ENCODE measurements at places on chromosomes 2 and 18. TPM values are rescaled to one million over a fixed set of nuclear protein-coding genes. Genes with fewer than 3 reads are reported as not detected.

CPLX4 gene
- 0.31 TPM for total RNA-seq

CD8B2 gene
- not detected for total RNA-seq

BOLL gene
- not detected for total RNA-seq

HTR2B gene
- 0.76 TPM for total RNA-seq

DNA sequence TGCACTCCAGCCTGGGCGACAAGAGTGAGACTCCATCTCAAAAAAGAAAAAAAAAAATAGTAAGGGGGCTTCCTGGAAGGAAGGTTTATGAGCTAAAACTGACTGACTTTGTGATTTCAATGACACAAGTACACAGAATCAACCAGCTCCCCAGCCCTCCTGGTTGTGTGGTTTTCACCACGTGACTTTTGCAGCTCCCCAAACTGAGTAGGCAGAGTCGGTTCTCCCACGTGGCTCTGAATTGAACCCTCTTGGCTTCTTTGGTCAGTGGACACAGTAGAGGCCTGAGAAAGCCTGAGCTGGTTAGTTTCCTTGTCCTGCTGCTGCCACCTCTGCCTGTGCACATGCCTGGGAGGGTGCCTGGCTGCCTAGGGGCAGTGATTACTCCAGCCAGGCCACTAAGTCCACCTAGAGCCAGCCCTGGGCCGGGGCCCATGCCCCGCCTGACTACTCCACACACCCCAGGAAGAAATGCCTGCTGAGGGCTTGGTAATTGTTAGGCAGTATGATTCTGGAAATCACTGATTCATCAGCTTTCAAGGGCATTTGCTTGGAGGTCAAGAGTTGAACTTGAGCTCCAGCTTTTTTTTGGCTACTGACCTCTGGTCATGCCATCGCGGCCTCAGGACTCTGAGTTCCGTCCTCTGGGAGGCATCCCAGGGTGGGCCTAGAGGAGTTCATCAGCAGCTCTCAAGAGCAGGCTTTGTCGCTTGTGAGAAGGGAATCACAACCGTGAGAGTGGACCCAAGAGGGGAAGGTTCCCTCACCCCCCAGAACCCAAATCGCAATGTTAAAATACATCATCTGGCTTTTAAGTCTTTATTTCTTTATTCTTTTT lies 431.9 kb upstream of the HS6ST1 start:
- DNase-seq, result no peak

DNA sequence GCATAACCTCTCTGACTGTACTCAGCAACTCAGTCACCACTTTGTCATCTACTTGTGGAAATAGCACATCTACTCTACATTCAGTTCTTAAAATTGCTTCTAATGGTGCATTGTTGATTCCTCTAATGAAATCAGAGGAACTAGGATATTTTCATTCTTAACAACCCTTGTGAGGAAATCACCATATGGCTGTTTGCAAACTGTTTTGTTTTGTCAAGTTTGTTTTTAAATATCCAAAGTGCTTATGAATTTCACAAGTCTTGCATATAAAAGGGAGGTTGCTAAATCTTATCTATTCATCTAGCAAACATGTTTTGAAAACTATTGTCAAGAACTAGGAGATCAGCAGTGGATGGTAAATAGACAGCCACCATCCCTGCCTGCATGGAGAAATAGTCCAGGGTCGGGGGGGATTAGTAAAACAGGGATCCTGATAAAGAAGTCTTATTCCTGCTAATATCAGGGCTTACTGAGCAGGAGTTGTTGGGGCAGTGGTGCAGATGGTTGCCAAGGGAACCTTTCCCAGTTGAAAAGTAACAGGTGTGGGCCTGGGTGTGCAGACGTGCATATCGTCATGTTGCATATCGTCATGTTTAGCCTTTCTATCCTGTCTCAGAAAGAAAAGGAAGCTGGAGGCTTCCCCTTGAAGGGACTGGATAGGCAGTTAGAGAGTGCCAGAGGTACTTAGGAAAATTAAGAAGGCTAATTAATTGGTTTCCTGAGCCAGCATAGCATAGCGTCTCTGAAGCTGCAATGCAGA lies 7.5 kb upstream of the MYO3B start:
- DNase-seq, result no peak

DNA sequence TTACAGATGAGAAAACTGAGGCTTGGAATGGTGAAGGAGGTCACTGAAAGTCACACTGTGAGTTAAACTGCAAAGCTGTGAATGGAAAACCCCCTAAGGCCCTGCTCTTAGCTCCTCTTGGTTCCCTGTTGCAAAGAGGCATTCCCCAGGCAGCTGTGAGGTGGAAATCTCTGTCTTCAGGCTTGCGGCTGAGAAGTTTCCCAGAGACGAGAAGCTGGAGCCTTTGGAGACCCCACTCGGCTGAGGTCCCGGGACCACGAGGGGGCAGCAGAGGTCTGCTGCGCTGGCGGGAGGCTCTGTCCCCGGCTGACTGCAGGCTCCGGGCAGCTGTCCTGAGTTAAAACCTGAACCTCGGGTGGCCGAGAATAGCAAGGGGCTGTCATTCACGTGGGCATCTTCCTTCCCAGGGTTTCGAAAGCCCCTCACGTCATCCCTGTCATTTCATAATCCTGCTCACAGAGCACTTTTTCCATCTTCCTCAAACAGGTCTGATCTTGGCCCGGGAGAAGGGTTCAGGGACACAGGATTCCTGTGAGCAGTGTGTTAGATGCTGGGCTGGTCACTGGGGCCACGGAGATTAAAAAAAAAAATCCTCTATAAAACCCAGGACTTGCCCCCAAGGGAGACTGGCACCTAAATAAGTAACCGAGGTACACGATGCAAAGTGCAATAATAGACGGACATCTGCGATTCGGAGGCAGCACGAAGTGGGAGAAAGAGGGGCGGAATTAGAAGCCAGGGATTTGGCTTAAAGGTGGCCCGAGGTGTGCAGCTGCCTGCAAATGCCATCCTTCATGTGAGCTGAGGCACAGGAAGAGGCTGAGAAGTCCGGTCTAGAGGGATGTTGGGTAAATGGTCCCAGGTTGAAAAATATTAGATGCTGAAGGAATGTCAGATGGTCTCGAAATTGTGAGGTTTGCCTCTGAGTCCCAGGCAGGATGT lies 24.6 kb upstream of the ATOH8 start:
- DNase-seq, result no peak

DNA sequence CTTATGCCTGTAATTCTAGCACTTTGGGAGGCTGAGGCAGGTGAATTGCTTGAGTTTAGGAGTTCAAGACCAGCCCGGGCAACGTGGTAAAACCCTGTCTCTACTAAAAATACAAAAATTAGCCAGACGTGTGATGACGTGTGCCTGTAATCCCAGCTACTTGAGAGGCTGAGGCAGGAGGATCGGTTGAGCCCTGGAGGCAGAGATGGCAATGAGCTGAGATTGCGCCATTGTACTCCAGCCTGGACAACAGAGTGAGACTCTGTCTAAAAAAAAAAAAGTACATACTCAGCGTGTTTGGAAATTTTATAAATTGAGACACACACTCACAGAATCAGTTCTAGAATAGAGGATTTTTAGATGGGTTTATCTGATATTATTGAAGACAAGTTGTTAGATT lies 17.1 kb upstream of the GIGYF2 start:
- DNase-seq, result no peak

DNA sequence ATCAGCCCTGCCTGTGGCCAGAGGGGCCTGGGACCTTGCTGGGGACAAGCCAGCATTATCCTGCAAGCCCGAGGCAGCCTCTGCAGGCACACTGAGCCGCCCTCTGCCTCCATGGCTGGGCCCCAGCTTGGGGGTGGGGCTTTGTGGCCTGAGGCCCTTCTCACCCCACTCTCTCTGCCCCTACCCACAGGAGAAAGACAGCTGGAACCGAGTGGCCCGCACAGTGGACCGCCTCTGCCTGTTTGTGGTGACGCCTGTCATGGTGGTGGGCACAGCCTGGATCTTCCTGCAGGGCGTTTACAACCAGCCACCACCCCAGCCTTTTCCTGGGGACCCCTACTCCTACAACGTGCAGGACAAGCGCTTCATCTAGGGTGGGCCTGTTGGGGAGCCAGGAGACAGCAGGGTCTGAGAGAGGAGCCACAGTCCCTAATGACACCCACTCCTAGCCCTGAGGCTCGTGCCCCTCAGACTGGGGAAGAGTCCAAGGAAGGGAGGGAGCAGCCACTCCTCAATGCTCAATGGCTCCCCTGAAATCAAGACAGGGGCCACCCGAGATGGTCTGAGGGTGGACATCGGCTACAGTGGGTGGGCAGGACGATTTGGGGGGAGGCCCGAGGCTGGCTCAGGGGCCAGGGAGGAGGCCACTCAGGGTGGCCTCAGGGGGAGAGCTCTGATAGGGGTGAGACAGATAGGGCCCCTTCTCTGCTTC lies 4.4 kb upstream of the CHRNG start:
- no peak for DNase-seq

All from esophagus squamous epithelium (tissue), 5 donors.